ENCODE measurements at places on chromosomes 4 and X.
A peak's percentile ranks its signal among the peaks of the same experiment; 100 is the strongest.

- peak; percentile 1 for DNase-seq
Observed at GRCh38 chrX:63713526-63713925, 71.5 kb downstream of the ARHGEF9 start.

- DNase-seq: no peak
Observed at GRCh38 chr4:43763029-43763610, 685.5 kb downstream of the KCTD8 start.

GRCh38 chrX:119539872-119540271 lies 25.3 kb downstream of the STEEP1 start:
- no peak for DNase-seq

DNA sequence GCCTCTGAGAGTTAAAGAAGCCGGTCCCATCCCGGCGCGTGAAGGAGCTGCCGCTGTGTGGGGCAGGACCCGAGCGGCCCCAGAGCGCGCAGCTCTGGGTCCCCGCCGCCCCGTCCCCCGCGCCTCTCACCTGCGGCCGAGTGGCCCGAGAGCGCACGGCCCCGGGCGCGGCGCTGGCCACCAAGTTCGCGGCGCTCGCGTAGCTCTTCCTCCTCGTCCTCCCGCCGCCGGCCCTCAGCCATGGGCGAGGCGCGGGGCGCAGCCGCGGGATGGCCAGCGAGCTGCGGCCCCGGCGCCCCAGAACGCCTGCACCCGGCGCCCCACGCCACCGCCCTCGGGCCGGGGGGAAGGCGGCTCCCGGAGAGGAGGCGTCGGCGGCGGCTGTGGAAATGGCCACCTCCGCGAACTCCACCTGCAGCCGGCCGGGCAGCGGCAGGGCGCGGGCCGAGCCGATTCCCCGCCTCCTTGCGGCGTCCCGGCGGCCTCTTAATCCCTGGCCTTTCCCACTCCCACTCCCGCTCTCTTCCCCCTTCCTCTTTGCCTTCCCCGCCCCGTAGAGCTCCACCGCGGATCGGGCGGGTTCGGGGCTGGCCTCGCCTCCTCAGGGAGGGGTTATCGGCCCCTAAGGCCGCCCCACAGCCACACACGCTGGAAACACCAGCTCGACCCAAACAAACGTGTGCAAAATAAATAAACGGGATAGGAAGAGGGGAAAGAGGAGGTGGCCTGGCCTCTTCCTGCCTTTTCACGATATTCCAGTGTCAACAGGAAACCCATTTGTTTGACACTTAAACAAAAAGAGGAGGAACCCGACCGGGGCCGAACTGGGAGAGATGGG lies at the start of gene SH3D19:
Gene SH3D19 (minus strand): TSS at position 495 of the 838 bp plus-strand sequence. CDS start 253 bp downstream, at position 242.
- peak; percentile 77 for DNase-seq
